ENCODE measurements at places on chromosomes 7 and 10.
A peak's percentile ranks its signal among the peaks of the same experiment; 100 is the strongest.

GRCh38 chr10:62666275-62666674 lies 138.2 kb upstream of the ADO start:
- no peak for DNase-seq

DNA sequence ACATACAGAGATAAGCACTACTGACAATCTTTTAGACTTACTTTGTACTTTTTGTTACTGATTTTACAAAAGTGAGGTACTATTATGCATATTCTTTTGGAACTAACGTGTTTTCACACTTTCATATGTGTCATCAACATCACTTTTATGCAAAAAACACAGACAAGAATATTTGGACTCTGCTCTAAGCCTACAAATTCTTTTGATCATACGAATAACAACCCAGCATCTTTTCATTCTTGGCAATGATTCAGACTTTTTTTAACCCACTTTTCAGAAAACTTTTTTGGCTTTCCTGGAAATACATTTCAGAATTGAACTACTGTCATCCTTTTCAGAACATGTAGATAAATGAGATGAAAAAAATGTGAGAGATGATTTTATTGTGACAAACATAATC lies 30.2 kb downstream of the USP6NL start:
- no peak for DNase-seq

- DNase-seq: no peak
These were observed 139.0 kb downstream of the HERPUD2 start for GRCh38 chr7:35555934-35556333.

- DNase-seq: no peak
These were observed 53.9 kb downstream of the WIPF3 start for GRCh38 chr7:29860186-29860585.

- no peak for DNase-seq
These were observed 302 bp upstream of the EN2 start for GRCh38 chr7:155457544-155458110.

- DNase-seq: no peak
These were observed 14.8 kb downstream of the TSPAN14 start for GRCh38 chr10:80468806-80469421.

DNA sequence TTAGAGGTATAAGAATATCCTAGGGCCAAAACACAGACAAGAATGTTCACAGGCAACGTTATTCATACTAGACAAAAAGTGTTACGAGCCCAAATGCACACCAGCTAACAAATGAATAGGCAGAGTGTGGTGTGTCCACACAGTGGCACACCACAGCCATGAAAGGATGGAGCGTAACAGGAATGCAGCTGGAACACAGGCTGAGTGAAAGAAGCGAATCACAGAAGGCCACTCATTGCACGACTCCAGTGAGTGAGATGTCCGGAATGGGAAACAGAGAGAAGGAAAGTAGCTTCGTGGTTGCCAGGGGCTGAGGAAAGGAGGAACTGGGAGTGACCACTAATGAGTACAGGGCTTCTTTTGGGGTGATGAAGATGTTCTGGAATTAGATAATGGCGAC lies 198.8 kb downstream of the TNS3 start:
- no peak for DNase-seq

GRCh38 chr7:22255342-22255741 lies 101.6 kb downstream of the RAPGEF5 start:
- no peak for DNase-seq

- no peak for DNase-seq
These were observed 19.9 kb upstream of the ZNF138 start for GRCh38 chr7:64774204-64774842.

DNA sequence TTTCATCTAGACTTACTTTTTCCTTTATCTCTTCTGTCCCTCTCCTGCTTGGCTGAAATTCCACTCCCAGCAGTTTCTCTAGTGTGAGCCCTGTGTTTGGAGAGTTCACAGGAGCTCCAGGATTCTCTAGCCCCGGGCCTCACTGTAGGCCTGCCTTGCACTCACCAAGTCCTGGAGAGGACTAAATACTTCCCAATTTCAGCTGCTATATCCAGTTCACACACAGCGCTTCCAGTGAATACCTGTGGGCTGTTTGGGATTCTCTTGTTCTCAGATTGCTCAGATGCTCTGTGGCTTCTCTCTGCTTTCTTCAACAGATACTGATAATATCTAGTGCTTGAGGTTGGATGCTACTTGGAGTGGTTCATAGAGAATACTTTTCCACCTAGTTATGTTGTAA lies 46.0 kb downstream of the MINPP1 start:
- no peak for DNase-seq

- no peak for DNase-seq
These were observed 33.5 kb downstream of the REEP3 start for GRCh38 chr10:63554657-63555056.

DNA sequence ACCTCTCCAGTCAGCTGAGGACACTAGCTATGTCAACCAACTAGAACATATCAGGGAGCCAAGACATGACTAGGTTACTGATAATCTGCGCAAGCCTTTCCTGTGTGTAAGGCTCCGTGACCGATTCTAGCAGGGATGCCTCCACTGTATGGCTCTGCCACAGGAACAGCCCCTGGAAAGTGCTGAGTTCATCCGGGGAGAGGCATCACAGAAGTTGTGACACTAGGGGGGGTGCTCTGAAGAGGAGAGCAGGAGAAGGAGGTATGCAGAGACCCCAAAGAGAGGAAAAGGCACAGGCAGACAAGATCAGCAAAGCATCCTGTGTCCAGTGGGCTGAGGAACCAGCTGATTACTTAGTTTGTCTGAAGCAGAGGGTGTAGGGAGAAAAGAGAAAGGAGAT lies 13.5 kb downstream of the UPP1 start:
- no peak for DNase-seq

GRCh38 chr7:107035446-107035845 lies 9.1 kb upstream of the PRKAR2B start:
- DNase-seq: no peak

GRCh38 chr7:2403014-2403717 lies at the start of gene CHST12:
TSS of gene CHST12 (plus strand) at chr7:2403611. CDS start at chr7:2432640, 29,029 bp downstream.
- DNase-seq: peak; percentile 89

All from stimulated activated CD4-positive, alpha-beta T cell treated with anti-CD3 and anti-CD28 coated beads, Interleukin-1b, Interleukin-23, amount 100 ng/mL, for 1 hour (primary cell).